ENCODE measurements at places on chromosomes 11 and 22.

GRCh38 chr11:118928870-118929500 lies 3.3 kb upstream of the BCL9L start:
- no peak for DNase-seq

GRCh38 chr22:37672206-37672919 lies 3.1 kb upstream of the LGALS1 start:
- DNase-seq = no peak

DNA sequence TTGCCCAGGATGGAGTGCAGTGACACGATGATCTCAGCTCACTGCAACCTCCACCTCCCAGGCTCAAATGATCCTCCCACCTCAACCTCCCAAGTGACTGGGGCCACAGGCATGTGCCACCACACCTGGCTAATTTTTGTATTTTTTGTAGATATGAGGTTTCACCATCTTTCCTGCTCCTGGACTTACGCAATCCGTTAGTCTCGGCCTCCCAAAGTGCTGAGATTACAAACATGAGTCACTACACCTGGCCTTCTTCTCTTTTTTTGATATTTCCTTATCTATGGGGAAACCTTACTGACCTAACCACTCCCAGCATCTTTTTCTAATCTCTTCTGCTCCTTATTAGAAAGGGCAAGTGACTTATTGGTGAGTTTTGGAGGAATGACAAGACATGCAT lies 121.7 kb upstream of the CHORDC1 start:
- DNase-seq = no peak

- DNase-seq = no peak
These were observed 157.3 kb upstream of the TRPC6 start for GRCh38 chr11:101741061-101741460.

DNA sequence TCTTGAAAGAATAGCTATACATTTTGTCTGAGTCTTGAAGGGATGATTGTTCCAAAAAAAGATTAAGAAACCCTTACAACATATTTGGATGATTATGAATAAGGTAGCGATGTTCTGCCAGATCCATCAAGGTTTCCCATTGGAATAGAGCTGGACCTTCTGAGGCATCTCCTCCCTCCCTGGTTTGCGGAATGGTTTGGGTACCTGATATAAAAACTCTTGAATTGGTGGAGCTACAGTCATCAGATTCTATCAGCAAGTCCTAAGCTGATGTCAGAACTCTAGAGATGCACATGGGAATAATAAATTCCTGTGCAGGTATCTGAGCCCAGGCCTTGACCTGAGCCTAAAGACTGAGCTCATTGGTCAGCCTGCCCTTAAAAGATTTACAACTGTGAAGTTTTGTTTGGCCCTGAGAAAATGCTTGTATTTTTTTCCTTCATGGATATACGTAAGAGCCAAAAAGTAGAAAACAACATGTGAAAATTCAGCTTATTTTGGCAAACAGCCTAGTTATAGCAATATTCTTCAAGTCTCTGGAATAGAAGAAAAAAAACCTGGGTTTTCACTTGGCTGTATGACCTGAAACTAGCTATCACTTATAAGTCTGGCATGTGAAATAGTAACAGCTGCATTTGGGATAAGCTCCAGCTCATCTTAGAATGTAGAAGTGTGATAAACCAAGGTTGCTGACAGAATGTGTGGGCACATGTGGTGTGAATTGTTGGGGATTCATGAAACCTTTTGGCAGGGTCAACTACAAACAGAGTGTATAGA lies 265.7 kb upstream of the CTSC start:
- DNase-seq = no peak

DNA sequence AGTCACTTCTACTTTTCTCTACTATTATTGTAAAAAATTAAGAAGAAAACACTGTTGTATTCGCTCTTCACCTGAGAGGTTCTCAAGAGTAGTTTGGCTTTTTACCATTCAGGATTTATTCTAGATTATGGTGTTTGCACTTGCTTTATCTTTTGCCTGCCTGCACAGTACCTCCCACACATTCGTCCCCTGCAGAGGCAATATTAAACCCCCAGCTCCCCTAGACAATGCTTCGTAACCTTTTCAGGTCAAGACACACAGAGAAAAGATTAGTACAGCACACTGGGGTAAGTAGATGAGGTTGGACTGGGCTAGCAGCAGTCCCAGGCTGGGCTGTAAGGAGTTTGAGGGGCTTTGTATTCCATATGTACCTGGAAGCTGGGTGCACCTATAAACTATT lies 62.4 kb downstream of the TNRC6B start:
- no peak for DNase-seq

DNA sequence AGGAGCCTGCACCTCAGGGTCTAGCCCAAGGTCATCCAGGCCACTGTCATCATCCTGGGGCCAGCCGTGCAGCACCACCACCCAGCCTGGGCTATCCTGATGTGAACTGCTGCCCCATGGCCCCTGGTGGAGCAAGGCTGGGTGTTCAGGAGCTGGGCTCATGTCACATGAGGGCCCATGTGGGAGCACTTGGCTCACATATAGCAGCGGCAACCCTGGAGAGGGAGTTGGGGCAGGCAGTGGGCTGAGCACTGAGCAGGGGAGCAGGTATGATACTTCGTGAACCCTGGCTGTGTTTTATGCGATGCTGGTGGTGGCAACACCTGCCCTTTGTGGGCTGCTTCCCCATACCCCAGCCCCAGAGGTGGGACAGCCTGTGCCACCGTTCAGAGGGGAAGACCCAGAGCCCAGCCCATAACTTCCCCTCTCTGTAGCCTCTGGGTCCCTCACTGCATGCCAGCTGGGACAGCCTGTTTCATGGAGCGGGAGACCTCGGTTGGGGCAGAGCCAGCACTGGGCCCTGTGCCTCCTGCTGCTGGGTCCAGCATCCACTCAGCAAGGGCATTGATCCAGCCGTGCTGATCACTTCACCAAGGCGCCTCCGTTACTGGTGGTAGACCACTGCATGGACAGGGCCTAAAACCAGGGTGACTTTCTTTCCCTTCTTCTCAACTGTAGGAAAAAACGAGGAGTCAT lies 62.5 kb upstream of the SUSD2 start:
- DNase-seq = no peak

GRCh38 chr11:134652586-134653255 lies 240.7 kb upstream of the B3GAT1 start:
- DNase-seq = no peak

- no peak for DNase-seq
These were observed 9.2 kb upstream of the CHST1 start for GRCh38 chr11:45674481-45675190.

- no peak for DNase-seq
These were observed 1516.9 kb downstream of the BRD1 start for GRCh38 chr22:48310740-48311139.

GRCh38 chr11:94583213-94583865 lies 16.2 kb downstream of the PIWIL4 start:
- DNase-seq = no peak

DNA sequence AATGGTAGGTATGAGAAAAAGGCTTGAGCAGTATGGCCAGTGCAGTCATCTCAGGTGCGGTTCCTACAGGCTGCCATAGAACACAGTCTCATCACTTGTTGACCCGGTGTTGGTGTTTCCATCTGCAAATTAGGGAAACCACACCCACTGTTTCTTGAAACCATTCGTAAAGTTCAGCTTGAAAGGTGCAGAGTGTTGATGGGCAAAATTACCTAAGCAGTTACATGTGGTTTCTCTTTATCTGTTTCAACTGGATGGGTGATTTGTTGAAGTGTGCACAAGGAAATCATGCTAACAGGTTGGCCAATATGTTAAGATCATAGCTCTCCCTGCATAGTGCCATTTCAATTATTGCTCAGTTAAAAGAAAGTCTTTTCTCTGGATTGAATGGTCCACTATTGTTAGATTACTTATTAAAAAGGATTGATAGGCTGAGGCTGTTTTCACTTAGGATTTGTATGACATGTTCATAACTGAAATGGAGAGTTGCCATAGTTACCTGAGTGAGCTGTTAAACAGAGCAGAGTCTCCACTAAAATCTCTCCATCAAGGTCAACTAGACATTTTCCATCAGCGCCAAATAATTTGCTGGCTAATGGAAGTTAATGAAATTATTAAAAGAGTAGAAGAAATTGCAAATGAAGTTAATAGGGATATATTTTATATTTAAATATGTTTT lies 203.1 kb upstream of the MTMR2 start:
- no peak for DNase-seq

- no peak for DNase-seq
These were observed 14.5 kb downstream of the CRTAM start for GRCh38 chr11:122852796-122853160.
